Anterior cingulate cortex (tissue), 58 donors: ENCODE measurements at places on chromosomes 13 and 19.

- no peak for DNase-seq
Measured at GRCh38 chr19:41892173-41892902, 9.4 kb downstream of the ARHGEF1 start.

GRCh38 chr13:113774177-113775107 is 15.4 kb downstream of the TMEM255B start:
- DNase-seq, result no peak

DNA sequence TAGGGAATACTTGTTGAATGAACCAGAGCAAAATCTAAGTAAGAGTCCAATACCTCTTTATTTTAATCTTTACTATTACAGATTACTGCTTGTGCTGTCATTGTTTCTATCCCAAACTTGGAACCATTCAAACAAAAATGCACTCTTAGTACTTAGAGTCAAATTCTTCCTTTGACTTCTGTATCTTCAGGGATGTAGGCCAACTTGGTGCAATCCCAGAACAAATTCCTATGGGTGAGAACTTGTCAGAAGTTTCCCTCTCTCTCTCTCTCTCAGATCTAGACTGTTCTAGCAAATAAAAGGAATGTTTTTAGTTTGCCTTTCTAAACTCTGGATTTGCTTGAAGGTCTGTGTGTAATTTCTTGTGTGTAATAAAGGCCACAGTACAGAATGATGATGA is 329.0 kb upstream of the TMTC4 start:
- no peak for DNase-seq

GRCh38 chr13:49292742-49293486 is 45.2 kb downstream of the CDADC1 start:
- DNase-seq, result peak; percentile 32

DNA sequence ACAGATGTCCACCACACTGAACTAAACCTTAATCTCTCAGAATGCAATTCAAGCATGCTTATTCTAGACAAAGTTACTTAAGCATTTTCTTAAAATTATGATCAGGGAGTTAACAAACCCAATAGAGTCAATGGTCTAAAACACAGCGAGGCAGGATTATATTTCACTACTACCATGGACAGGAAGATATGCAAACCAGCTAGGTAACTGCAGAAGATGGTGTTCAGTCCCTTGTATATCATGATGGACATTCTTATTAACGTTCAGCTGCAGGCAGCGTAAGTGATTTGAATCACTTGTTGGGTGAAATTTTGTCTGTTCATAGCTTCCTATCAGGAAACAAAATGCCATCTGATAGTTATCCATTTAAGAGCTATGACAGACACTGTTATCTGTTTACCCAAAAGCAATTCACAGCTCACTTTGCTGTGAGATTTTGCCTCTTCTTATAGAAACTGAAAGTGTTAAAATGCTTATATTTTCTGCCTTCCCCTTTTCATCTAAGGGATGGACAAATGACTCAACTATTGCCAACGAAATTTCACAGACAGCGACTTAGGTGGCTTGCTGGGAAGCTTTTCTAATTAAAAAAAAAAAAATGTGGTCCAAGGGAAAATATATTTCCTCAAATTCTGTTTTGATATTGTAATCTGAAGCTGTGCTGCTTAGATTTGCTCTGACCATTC is 591.9 kb downstream of the DACH1 start:
- no peak for DNase-seq

- no peak for DNase-seq
Measured at GRCh38 chr13:46948338-46948737, 51.5 kb upstream of the HTR2A start.

DNA sequence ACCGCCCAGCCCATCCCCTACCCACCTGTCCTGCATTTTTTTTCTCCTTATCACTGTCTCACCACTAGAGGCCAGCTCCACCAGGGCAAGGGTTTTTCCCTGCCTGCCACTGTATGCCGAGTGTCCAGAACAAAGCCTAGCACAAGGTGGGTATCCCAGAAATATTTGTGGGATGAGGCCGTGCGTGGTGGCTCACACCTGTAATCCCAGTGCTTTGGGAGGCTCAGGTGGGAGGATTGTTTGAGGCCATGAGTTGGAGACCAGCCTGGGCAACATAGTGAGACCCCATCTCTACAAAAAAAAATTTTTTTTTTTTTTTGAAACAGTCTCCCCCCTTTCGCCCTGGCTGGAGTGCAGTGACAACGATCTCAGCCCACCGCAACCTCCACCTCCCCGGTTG is 2.9 kb upstream of the MRI1 start:
- no peak for DNase-seq

DNA sequence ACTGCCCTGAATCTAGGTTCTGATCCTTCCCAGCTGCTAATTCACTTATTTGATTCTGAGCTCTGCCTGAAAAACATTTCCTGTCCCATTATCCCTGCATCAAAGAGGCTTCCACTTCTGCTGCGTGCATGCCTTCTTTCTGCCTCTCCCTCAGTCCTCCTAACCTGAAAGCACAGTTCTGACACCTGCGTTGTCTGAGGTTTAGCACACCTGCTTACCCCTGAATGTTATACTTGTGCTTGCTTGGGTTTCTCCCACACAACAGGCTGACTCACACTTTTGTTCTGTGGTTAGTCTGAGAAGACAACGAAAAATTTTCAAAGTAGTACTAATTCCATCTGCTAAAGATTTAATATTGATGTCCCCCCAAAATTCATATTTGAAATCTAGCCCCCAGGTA is 3.1 kb upstream of the SOHLH2 start:
- no peak for DNase-seq

DNA sequence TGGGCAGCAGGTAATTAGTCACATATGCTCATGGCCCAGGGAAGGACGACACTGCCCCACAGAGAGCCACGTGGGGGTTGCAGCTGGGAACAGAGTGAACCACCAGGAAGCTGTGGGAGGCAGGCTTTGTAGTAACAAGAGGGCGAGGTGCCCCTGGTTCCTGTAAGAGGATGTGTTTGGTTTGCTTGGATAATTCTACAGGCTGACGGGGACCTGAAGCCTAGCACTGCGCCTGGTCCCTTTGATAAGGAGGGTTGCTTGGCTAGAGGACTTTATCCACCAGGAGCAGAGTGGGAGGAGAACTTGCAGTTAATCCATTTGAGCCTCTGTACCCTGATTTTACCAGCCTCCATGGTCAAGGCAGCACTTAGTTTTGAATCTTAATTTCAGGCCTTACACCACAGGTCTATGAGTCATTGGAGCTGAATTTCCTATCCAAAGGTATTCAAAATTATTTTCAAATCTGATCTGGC is 67.4 kb upstream of the CLDN10 start:
- DNase-seq, result no peak

- DNase-seq, result no peak
Measured at GRCh38 chr19:30536975-30537374, 164.8 kb downstream of the ZNF536 start.

DNA sequence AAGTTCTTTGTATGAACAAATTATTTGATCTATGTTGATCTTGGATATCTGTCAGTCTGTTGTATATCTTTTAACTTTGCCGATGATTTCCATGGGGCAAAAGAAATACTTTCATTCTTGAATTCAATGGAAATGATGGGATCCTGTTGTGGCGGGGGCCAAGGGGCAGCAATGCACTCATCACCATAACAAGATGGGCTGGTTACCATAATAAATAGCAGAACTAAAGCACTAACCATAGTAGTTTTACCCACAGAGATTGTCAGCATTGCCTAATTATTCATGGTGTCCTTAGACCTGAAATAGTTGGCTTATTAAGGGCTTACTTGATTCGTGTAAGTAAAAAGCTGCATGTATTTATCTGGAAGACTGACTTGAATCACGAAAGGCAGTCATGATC is 309.6 kb downstream of the RFC3 start:
- DNase-seq, result no peak

DNA sequence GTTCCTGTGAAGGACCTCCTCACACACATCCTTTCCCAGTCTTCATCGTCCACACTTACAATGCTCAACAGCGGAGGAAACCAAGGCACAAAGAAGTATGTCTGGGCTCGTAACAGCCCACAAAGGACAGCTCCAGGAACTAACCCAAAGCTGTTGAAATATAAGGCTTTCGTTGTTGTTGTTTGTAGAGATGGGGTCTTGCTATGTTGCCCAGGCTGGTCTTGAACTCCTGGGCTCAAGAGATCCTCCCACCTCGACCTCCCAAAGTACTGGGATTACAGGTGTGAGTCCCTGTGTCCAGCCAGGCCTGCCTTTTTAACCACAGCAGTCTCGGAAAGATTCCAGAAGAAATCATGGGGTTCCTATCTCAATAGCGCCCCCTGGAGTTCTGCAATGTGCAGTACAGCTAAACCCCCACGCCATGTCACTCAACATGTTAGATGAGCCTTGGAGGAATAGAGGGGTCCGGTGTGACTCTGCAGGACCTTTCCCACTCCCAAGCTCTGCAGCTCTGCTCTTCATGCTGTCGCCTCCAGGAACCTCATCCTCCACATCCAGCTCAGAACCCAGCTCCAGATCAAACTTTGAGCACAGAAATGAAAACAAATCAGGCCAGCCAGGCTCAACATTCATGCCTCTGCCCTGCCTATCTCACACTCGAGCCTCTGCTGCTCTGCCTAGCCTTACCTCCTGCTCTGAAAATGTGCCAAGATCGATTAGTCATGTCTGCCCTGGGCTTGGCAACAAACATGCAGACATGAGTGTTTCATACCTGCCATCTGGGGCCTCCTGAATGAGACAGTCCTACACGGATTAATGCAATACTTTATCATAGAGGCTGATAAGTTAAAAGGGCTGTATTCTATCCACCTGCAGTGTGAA is 7.5 kb downstream of the PLA2G4C start:
- DNase-seq, result no peak

DNA sequence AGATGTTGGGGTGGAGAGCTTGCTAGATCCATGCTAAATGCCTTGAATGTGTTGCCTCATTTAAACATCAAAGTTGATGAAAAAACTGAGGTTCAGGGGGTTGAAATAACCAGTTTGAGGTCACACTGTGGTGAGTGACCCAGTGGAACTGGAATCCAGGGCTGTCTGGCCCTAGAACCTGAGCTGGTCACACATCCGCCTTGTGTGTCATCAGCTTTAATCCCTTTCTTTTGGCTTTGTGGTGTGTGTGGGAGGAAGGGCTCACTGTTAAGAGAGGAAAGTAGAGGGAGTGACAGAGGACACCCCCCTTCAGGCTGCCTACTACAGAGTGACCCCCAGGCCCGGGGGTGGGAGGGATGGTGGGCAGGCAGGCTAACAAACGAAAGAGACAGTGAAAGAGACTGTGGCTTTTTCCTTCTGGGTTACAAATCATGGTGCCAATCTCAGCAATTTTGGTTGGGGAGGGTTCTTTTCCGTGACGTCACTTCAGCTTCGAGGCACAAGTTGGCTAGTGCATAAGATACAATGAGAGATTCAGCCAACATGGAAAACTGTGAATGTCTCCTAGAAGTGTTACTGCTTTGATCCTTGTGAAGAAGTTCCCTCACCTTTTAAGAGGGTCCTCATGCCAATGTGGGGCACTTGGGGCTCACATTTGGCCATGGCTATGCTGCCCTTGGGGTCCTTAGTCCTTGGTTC is 164.9 kb downstream of the DLEU7 start:
- DNase-seq, result no peak

GRCh38 chr19:16927883-16928282 is 39.1 kb downstream of the F2RL3 start:
- DNase-seq, result no peak

GRCh38 chr19:33245948-33246708 is 20.5 kb upstream of the SLC7A10 start:
- no peak for DNase-seq

DNA sequence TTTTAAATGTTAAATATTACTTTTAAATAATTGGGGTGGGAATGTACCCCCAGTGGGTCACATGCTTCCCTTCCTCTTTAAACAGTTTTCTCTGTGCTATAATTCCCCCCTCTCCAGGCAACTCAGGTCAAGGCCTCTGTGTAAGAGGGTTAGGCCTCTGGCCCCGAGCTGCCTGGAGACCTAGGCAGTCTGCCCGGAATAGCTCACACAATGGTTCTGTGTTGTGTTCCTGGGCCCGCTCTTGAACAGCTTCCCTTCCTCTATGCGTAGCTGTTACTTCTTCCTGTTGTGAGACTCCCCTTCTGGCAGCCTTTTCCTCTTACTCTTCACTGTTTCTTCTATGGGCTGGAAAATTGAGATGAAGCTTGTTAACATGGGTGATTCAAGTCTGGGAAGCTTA is 14.8 kb upstream of the ZNF492 start:
- peak; percentile 55 for DNase-seq

GRCh38 chr13:41302743-41303142 is 8.3 kb upstream of the NAA16 start:
- no peak for DNase-seq

DNA sequence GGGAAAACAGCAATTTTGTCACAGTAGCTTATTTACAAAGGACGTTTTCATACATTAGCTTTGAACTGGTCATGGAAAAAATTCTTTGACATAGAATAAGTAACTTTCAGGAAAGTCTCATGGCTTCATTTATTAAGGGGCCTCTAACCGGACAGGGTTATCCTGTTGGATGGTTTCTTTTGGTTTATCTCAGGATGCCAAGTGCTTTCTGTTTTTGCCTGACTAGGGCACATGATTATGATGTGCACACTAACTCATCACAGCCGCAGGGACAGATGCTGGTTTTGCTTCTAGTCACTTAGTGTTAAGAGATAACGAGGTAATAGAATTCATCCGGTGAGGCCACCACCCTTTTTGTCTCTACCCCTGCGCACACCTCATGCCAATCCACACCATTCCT is 53.0 kb downstream of the TGDS start:
- no peak for DNase-seq

DNA sequence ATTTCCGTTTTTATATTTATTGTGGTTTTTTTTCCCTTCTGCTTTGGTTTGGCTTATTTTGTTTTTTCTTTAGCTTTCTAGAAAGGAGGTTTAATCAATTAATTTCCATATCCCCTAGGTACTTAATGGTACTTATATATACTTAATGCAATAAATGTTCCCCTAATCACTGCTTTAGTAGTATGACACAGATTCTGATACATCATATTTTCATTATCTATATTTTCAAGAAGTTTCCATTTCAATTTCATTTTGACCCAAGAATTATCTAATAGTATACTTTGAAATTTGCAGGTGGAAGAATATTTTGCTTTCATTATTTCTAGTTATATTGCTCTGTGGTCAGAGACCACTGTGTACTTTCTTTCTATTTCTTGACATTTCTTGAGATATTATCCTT is 66.6 kb upstream of the STK24 start:
- DNase-seq, result no peak

GRCh38 chr13:51981355-51981754 is 29.9 kb downstream of the ATP7B start:
- DNase-seq, result no peak

GRCh38 chr13:44283600-44283999 is 90.0 kb upstream of the SERP2 start:
- DNase-seq, result no peak

DNA sequence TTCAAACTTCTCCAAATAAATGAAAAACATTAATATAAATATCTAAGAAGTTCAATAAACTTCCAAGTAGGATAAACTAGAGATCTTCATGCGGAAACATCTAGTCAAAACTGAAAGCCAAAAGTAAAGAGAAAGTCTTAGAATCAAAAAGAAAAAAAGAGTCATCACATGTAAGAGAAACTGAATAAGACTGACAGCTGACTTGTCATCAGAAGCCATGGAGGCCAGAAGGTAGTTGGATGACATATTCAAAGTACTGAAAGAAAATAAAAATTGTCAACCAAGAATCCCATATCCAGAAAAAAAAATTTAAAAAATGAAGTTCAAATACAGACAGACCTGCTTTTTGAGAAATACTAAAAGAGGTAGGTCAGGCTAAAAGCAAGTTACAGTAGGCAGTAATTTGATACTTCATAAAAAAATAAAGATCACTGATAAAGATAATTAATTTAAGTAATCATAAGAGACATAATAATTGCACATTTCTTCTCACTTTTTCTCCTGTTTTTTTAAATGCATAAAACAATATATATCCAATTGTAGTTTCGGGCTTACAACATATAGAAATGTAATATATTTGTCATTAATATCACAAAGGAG is 327.6 kb upstream of the PCDH9 start:
- DNase-seq, result no peak
